ENCODE measurements at places on chromosomes 16 and 17. TPM values are rescaled to one million over a fixed set of nuclear protein-coding genes. Genes with fewer than 3 reads are reported as not detected.

Gene SMIM36
- not detected for total RNA-seq

- no peaks in the 10 kb centered on the region for H3K36me3 ChIP-seq
- peak; percentile 95 for DNase-seq
- peaks cover 4% of the 10 kb centered on the region for H3K4me1 ChIP-seq
- no peaks in the 10 kb centered on the region for H3K27me3 ChIP-seq
- no peak overlapping the region for H3K27ac ChIP-seq
- H3K4me3 ChIP-seq = no peak overlapping the region
These were observed 22.2 kb upstream of the PEMT start for GRCh38 chr17:17613708-17614114.

DNA sequence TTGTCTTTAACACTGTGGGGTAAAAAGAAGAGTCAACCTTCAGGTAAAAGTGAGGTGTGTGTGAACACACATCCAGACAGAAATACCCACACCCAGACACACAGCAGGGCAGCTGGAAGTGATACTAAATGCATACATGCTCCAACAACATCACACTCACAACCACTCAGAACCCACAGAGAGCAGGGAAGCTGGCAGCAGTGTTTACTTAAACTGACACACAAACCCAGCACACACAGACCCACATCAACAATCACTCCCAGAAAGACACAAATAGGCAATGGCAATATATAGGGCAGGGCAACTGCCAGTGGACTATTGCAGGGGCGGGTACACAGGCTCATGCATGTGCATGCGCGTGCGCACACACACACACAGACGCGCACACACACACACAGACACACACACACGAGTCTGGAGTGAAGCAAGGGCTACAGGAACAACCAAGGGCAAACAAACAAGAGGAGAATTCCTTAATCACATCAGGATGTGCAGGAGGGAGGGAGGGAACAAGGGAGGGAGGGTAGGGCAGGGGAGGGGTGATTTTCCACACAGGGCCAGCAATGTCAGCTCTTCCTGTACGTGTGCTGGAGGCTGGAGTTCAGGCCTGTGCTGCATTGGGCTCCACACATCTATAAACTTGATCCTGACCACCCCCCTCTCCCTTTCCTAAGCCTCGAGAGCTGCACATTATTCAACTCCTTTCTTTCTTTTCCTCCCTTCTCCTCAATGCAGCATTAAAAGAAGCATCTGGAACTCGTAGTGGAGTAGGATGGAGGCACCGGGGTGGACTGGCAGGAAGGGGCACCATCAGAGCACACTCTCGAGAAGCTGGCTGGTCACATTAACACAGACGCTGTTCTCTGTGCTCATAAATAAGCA, 30.1 kb downstream of the HIC1 start:
- peaks cover 18% of the 10 kb centered on the region for H3K4me1 ChIP-seq
- peaks cover 57% of the 10 kb centered on the region for H3K36me3 ChIP-seq
- H3K4me3 ChIP-seq = no peak overlapping the region
- H3K27ac ChIP-seq = no peak overlapping the region

GRCh38 chr16:11743308-11744074, 834 bp upstream of the TXNDC11 start:
- H3K4me3 ChIP-seq = peak overlapping the region; percentile 92
- no peak overlapping the region for H3K27ac ChIP-seq
- DNase-seq = no peak
- peaks cover 9% of the 10 kb centered on the region for H3K4me1 ChIP-seq
- H3K27me3 ChIP-seq = no peaks in the 10 kb centered on the region

DNA sequence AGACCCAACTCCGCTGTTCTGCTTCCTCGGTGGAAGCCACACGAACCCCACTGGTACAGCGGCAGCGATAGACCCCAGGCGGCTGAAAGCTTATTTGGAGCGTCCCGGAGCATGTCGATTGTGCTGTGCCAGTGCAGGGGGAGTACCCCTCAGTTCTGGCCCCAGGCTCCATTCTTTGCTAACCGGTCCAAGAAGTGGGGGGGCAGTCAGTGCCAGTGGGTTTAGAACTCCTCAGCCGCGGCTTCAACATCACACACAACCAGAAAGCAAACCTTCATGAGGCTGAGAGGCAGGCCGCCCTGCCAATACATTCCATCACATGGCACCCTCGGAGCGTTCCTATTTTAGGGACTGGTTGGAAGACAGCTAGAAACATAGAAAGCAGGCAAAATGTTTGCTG, 1.7 kb upstream of the MNT start:
- no peak for DNase-seq
- H3K27ac ChIP-seq = no peak overlapping the region
- peaks cover 4% of the 10 kb centered on the region for H3K4me1 ChIP-seq

- H3K27me3 ChIP-seq = no peaks in the 10 kb centered on the region
- no peak for DNase-seq
- no peak overlapping the region for H3K4me3 ChIP-seq
- no peak overlapping the region for H3K27ac ChIP-seq
- H3K4me1 ChIP-seq = no peaks in the 10 kb centered on the region
These were observed 2.0 kb downstream of the AOC3 start for GRCh38 chr17:42853004-42853403.

DNA sequence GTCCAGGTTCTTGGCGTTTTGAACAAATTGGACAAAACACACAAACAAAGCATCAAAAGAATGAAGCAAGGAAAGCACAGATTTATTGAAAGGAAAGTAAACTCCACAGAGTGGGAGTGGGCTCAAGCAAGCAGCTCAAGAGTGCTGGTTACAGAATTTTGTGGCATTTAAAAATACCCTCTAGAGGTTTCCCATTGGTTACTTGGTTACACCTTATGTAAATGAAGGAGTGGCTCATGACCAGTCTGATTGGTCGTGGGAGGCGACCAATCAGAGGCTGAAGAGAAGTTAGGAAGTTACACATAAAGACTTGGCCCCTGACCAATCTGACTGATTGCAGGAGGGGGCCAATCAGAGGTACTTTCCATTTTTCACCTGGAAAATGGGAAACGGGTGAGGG, 1373.8 kb upstream of the GOT2 start:
- H3K27me3 ChIP-seq = no peaks in the 10 kb centered on the region
- H3K4me1 ChIP-seq = no peaks in the 10 kb centered on the region
- DNase-seq = no peak
- no peak overlapping the region for H3K4me3 ChIP-seq

GRCh38 chr16:19482291-19482690, 39.6 kb downstream of the GDE1 start:
- no peaks in the 10 kb centered on the region for H3K4me1 ChIP-seq
- H3K27me3 ChIP-seq = no peaks in the 10 kb centered on the region
- no peak overlapping the region for H3K4me3 ChIP-seq

GRCh38 chr17:70352834-70353233, 183.5 kb downstream of the KCNJ2 start:
- no peaks in the 10 kb centered on the region for H3K36me3 ChIP-seq
- H3K4me3 ChIP-seq = no peak overlapping the region
- no peak overlapping the region for H3K27ac ChIP-seq
- no peak for DNase-seq
- H3K4me1 ChIP-seq = no peaks in the 10 kb centered on the region

GRCh38 chr17:71983828-71984227, 137.0 kb upstream of the SOX9 start:
- no peak overlapping the region for H3K4me3 ChIP-seq
- DNase-seq = no peak
- H3K36me3 ChIP-seq = no peaks in the 10 kb centered on the region
- no peaks in the 10 kb centered on the region for H3K4me1 ChIP-seq

DNA sequence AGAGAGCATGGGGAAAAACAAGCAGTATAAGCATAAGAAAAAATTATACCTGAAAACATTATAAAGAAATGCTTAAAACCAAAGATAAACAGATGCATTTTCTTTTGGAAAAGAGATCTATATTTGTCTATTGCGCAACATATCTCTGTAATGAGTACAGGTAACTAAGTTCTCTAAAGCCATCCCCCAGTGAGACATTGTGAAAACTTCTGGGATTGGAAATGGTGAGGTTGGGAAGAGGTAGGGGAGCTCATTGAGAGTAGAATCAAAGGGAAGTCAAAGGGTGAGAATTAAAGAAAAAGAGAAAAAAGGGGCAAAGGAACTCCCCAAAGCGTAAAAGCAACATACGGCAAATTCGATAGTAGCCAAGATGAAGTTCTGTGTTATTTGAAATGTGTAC, 257.9 kb upstream of the RBFOX1 start:
- DNase-seq = no peak
- peaks cover 32% of the 10 kb centered on the region for H3K27me3 ChIP-seq
- no peaks in the 10 kb centered on the region for H3K4me1 ChIP-seq
- no peak overlapping the region for H3K4me3 ChIP-seq

GRCh38 chr16:85286066-85286831, 174.0 kb upstream of the CIBAR2 start:
- H3K27me3 ChIP-seq = no peaks in the 10 kb centered on the region
- peaks cover 1% of the 10 kb centered on the region for H3K4me1 ChIP-seq
- peak overlapping the region; percentile 82 for H3K27ac ChIP-seq
- H3K4me3 ChIP-seq = no peak overlapping the region
- no peak for DNase-seq

Data from endodermal cell (in vitro differentiated cells).